ENCODE measurements at places on chromosomes 5 and 9. TPM values are rescaled to one million over a fixed set of nuclear protein-coding genes. Genes with fewer than 3 reads are reported as not detected.

FOXD4L4 gene
- total RNA-seq = 0.32 TPM

NSUN2 gene
- 32.2 TPM for total RNA-seq

KIF12 gene
- total RNA-seq = not detected

GABBR2 gene
- total RNA-seq = 0.43 TPM

GABRA1 gene
- total RNA-seq = not detected

PHF24 gene
- 0.16 TPM for total RNA-seq

ANKRD18B gene
- total RNA-seq = 2.3 TPM

ACSL6 gene
- total RNA-seq = under 0.01 TPM

PAPPA gene
- 23.4 TPM for total RNA-seq

TTLL11 gene
- total RNA-seq = 2.5 TPM

Data from bronchial smooth muscle cell (primary cell).